Hematopoietic multipotent progenitor cell treated with erythropoietin and hydrocortisone succinate and interleukin-3 and kit ligand, for 4 days (in vitro differentiated cells): ENCODE measurements at places on chromosomes 2 and 18.

- peak; percentile 45 for DNase-seq
These were observed 25.0 kb upstream of the KDM3A start for GRCh38 chr2:86416146-86416545.

DNA sequence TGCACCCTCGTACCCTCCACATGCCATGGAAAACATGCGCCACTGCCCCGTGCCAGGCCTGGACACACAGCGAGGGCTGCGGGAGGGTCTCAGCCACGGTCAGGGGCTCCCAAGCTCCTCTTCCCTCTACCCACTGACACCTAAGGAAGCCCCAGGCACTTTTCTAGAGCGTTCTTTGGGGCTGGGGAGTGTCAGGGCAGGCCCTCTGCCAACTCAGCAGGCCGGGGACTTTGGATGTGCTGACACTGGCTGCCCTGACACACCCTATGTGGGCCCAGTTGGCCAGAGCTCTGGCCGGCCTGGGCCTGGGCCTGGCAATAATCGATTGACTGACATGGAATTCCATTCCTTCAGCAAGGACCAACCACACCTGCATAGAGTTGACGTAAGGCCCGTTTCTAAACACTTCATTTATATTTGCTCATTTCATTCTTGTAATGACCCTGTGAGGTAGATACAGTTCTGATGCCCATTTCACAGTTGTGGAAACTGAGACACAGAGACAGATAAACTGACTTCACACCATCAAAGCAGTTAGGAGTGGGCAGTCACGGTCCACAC is 70.5 kb downstream of the ZFP36L2 start:
- no peak for DNase-seq

DNA sequence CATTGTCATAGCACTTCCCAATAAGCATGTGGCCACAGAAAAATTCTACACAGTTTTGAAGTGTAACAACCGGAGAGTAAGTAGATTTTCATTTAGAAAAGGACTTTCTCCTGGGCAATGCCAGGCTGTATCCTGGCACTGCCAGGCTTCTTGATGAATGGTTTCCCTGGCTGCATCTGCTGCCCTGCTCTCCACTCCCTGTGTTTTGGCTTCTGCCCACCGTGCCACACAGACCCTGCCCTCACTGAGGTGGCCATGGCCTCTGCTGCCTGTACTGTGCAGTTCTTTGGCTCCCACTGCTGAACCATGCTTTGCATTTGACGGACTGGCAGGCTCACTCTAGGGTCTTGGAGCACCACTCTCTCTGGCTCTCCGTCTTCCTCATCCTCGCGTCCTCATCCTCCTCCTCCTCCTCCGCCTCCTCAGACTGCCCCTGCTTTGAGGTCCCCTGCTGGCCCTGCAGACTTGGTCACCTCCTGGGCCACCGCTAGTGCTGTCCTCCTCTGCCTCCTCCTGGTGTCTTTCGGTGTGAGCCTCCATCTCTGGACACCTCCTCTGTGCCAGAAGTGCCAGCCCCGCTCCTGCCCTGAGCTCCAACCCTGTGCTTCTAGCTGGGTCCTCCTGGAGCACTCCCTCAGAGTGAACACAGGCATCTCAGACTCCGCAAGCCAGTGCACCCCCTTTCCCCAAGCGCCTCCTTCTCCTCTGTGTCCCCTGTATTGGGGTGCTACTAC is 45.9 kb upstream of the CNGA3 start:
- DNase-seq = no peak

DNA sequence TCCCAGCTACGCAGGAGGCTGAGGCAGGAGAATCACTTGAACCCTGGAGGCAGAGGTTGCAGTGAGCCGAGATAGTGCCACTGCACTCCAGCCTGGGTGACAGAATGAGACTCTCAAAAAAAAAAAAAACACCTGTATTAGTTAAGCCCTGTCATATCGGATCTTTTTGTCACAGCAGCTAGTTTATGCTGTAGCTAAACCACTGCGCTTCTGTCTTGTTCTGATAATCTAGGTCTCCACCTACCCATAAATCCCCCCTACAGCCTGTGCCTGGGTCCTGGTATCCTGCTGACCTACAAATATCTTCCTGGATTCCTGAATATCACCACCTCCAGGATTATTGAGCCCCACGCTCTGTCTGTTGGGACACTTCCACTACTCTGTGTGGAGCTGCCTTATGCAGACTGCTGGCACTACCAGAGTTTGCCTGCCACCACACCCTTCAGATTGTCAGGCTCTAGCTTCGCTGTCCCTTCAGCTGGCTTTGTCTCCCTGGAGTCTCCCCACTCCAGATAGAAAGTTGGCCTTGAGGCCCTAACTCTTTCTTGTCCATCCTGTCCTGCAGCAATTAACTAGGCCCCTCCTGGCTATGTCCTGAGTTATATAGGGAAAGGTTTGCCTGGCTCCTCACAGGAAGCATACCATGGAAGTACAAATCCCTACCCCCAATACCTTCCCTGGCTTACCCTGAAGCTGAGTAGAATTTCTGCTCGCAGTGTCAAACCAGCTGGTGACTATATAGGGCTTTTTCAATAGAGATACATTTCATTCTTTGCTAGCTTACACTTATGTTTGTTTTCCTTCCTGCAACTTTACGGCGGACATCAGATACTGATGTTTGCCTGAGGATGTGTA is 136.0 kb upstream of the SERTAD2 start:
- DNase-seq = no peak

- no peak for DNase-seq
These were observed 241.5 kb downstream of the SATB2 start for GRCh38 chr2:199216253-199216652.
